ENCODE measurements at places on chromosomes 1 and 21.

- no peak for DNase-seq
These were observed 6.4 kb upstream of the BRWD1 start for GRCh38 chr21:39319814-39320332.

GRCh38 chr1:7591565-7591964 is 179.5 kb upstream of the VAMP3 start:
- peak; percentile 34 for DNase-seq

DNA sequence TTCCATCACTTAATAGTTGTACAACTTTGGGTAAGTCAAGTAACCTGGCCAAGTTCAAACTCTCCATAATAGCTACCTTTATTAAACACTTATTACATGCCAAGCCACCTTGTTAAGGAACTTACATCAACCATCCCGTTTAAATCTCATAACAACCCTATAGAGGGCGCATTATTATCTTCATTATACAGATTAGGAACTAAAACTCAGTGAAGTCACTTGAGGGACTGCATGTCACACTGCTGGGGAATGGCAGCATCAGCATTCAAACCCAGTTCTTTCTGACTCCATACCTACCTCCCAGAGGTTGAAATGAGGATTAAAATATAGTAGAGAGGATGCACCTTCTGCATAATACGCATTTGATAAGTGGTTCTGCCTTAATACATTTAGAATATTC is 47.1 kb upstream of the PLA2G2C start:
- no peak for DNase-seq

DNA sequence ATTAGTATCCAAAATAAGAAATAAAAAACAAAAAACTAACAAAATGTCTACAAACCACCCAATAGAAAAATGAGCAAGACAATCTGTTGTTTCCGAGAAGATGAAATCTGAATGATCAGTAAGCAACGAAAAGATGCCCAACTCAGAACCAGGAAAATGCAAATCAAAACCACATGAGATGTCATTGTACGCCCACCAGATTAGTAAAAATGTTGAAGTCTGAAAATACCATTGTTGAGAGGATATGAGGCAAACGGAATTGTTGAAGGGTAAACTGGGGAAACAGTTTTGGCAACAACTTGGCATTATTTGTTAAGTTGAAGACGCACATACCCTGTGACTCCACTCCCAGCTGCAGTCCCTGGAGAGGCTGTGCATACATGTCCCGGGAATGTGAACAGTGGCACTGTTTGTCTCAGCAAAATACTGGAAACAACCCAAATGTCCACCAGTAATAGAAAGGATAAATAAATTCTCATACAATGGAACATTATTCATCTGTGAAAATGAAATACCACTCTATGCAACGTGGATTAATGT is 10.6 kb downstream of the ZBTB17 start:
- DNase-seq = no peak

- DNase-seq = peak; percentile 64
These were observed 800 bp downstream of the HIPK1 start for GRCh38 chr1:113929750-113930498.

- no peak for DNase-seq
These were observed 909.3 kb downstream of the LTN1 start for GRCh38 chr21:28083350-28083749.

All from Right ventricle myocardium superior (tissue), 1 donor.